ENCODE measurements at places on chromosomes 1 and 21. TPM values are rescaled to one million over a fixed set of nuclear protein-coding genes. Genes with fewer than 3 reads are reported as not detected.

DNA sequence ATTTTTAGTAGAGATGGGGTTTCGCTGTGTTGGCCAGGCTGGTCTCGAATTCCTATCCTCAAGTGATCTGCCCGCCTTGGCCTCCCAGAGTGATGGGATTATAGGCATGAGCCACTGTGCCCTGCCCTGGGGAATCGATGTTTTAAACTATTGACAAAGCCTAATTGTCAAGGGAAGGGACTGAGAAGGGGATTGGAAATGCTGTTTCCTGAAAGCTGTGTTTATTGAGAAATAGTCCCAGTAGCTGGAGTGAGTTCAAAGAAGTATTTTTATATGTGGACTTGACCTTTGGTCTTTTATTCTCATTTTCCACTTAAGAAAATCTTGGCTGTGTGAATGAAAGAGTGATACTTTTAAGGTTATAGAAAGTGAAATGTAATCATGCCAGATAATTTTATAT is 47.5 kb downstream of the KIF1B start:
- no peak overlapping the region for H3K4me3 ChIP-seq
- H3K4me1 ChIP-seq: peaks cover 21% of the 10 kb centered on the region
- H3K36me3 ChIP-seq: peaks cover 37% of the 10 kb centered on the region
- no peak for DNase-seq

- no peaks in the 10 kb centered on the region for H3K27me3 ChIP-seq
- no peak for DNase-seq
- H3K36me3 ChIP-seq: no peaks in the 10 kb centered on the region
- H3K27ac ChIP-seq: no peak overlapping the region
- no peak overlapping the region for H3K4me3 ChIP-seq
Measured at GRCh38 chr1:163230827-163231226, 28.1 kb upstream of the RGS5 start.

- H3K27ac ChIP-seq: no peak overlapping the region
- H3K27me3 ChIP-seq: no peaks in the 10 kb centered on the region
- DNase-seq: no peak
- H3K36me3 ChIP-seq: peaks cover 7% of the 10 kb centered on the region
- no peaks in the 10 kb centered on the region for H3K4me1 ChIP-seq
Measured at GRCh38 chr1:200819726-200820125, 53.1 kb upstream of the GPR25 start.

- no peak overlapping the region for H3K27ac ChIP-seq
- no peaks in the 10 kb centered on the region for H3K27me3 ChIP-seq
- no peak for DNase-seq
- H3K4me3 ChIP-seq: no peak overlapping the region
- peaks cover 14% of the 10 kb centered on the region for H3K36me3 ChIP-seq
- no peaks in the 10 kb centered on the region for H3K4me1 ChIP-seq
Measured at GRCh38 chr1:100219883-100220282, 29.8 kb downstream of the DBT start.

DNA sequence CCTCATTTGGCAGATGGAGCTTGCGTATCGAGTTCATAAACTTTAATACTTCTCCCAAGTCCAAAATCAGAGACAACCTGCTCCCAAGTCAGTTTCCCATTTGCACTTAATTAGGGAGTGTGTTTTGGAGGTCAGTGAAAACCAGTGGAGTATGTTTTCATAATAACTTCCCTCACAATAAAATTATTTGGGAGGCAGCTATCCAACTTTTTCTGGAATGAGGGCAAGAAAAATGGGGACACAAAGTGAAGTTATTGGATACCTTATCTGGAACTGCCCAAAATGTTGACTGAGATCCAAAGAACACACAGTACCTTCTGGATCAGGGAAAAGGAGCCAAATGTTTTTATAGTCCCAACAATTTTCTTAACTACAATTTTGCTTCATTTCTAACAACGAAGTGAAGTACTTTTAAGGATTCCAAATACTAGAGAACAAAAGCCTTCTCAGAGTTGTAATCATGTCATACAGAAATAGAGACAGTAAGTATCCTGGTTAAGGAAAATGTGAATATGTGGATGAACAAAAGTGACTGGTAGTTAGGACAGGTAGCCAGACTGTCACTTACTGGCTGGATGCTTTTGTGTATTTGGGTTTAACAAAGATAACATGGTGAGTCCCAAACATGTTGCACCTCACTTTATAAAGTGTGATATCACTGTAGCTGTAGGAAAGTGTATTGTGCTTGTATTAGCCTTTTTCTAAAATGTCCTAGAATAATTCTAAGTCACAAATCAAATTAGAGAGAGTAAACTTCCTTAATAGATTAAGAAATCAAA is 325.0 kb downstream of the HLX start:
- H3K36me3 ChIP-seq: no peaks in the 10 kb centered on the region
- no peak for DNase-seq
- peaks cover 7% of the 10 kb centered on the region for H3K4me1 ChIP-seq

DNA sequence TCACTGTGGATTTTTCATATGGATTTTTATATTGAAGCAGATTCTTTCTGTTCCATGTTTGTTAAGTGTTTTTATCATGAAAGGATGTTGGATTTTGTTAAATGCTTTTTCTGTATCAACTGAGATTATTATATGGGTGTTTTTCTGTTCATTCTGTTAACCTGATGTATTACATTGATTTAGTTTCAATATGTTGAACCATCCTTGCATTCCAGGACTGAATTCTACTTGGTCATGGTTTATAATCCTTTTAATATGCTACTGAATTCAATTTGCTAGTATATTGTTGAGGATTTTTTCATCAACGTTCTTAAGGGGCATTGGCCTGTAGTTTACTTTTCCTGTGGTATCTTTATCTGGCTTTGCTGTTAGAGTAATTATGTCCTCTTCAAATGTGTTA is 55.8 kb downstream of the CCDC30 start:
- H3K27me3 ChIP-seq: no peaks in the 10 kb centered on the region
- H3K4me1 ChIP-seq: no peaks in the 10 kb centered on the region
- no peaks in the 10 kb centered on the region for H3K36me3 ChIP-seq
- no peak overlapping the region for H3K27ac ChIP-seq

DNA sequence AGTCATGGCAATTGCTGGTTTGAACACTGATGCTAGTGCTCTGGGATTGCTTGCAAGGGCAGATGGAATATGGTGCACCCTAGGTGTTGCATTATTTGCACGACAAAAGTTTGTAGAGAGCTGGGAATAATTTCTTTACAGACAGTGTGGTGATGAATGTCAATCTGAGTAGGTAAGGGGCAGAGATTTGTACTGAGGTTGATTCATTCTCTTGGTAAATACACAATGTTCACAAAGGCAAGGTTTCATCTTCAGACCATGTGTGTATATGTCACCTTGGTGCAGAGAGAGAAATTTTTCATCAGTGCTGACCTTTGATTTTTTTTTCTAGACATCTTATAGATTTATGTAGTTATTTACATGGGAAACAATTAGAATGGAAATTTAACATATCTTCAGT is 5.0 kb downstream of the PTPRC start:
- no peaks in the 10 kb centered on the region for H3K36me3 ChIP-seq
- no peaks in the 10 kb centered on the region for H3K4me1 ChIP-seq
- no peak overlapping the region for H3K27ac ChIP-seq
- no peaks in the 10 kb centered on the region for H3K27me3 ChIP-seq
- H3K4me3 ChIP-seq: no peak overlapping the region

GRCh38 chr1:43867976-43868740 is 65.4 kb upstream of the ARTN start:
- H3K27me3 ChIP-seq: no peaks in the 10 kb centered on the region
- H3K4me1 ChIP-seq: peaks cover 23% of the 10 kb centered on the region
- no peak for DNase-seq

DNA sequence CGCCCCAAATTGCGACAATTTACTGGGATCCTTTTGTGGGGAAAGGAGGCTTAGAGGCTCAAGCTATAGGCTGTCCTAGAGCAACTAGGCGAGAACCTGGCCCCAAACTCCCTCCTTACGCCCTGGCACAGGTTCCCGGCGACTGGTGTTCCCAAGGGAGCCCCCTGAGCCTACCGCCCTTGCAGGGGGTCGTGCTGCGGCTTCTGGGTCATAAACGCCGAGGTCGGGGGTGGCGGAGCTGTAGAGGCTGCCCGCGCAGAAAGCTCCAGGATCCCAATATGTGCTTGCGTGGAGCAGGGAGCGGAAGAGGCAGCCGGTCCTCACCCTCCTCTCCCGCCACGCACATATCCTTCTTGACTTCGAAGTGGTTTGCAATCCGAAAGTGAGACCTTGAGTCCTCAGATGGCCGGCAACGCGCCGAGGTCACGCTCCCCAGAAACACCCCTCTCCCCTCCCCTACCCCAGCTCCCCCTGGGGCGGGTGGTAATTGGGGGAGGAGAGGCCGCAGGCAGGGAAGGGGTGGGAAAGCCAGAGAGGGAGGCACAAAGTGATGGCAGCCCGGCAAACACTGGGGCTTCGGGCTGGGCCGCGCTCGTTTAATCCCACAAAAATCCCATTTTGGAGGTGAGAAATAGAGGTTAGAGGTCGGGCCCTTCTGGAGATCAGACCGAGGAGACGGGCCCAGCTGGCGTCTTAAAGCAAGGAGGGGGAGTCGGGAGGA is 6.2 kb downstream of the SIM2 start:
- H3K27ac ChIP-seq: no peak overlapping the region
- H3K36me3 ChIP-seq: no peaks in the 10 kb centered on the region
- H3K27me3 ChIP-seq: peaks cover 22% of the 10 kb centered on the region

DNA sequence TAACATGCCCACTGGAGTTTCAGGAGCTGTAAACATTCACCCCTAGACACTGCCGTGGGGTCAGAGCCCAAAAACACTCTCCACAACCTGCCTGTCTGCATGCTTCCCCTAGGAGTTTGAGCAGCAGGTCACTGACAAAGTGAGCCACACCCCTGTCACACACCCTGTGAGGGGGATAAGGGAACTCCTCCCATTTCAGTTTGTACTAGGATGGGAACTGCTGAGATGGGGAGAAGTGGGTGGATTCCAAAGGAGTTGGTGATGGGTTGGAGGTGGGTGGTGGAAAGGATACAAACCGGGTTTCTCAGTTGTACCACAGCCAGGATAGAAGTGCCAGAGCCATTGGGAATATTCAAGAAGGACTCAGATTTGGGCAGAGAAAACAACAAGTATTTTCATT is 140.2 kb downstream of the MIS18A start:
- no peaks in the 10 kb centered on the region for H3K36me3 ChIP-seq
- no peaks in the 10 kb centered on the region for H3K27me3 ChIP-seq
- peaks cover 21% of the 10 kb centered on the region for H3K4me1 ChIP-seq

DNA sequence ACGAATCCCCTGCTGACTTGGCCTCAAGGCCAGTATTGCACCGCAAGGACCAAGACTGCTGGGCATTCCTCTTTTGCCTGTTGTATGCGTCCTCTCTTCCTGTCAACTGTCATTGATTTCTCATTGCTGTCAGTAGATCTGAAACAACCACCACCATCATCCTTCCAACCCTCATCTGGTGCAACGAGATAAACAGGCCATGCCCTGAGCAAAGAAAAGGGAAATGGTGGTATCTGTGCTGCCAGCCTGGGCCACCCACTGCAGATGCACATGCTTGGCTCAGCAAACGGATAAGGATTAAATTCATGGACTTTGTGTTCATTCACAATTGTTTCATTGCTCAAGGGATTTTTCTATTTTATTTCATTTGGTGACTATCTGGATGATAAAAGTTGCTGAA is 13.6 kb downstream of the OXCT2 start:
- no peak for DNase-seq
- peaks cover 48% of the 10 kb centered on the region for H3K36me3 ChIP-seq
- H3K27me3 ChIP-seq: no peaks in the 10 kb centered on the region
- no peak overlapping the region for H3K27ac ChIP-seq

- peaks cover 6% of the 10 kb centered on the region for H3K4me1 ChIP-seq
- no peaks in the 10 kb centered on the region for H3K27me3 ChIP-seq
- H3K4me3 ChIP-seq: no peak overlapping the region
- H3K36me3 ChIP-seq: no peaks in the 10 kb centered on the region
Measured at GRCh38 chr1:41041614-41042270, 20.2 kb upstream of the SLFNL1 start.

- no peak overlapping the region for H3K4me3 ChIP-seq
- peaks cover 14% of the 10 kb centered on the region for H3K4me1 ChIP-seq
- no peak overlapping the region for H3K27ac ChIP-seq
- no peaks in the 10 kb centered on the region for H3K27me3 ChIP-seq
- no peaks in the 10 kb centered on the region for H3K36me3 ChIP-seq
Measured at GRCh38 chr1:235008239-235008638, 120.4 kb downstream of the TOMM20 start.

GRCh38 chr1:74681001-74681400 is 7.4 kb upstream of the ERICH3 start:
- DNase-seq: no peak
- no peak overlapping the region for H3K4me3 ChIP-seq
- H3K27me3 ChIP-seq: no peaks in the 10 kb centered on the region
- H3K27ac ChIP-seq: no peak overlapping the region
- no peaks in the 10 kb centered on the region for H3K4me1 ChIP-seq

DNA sequence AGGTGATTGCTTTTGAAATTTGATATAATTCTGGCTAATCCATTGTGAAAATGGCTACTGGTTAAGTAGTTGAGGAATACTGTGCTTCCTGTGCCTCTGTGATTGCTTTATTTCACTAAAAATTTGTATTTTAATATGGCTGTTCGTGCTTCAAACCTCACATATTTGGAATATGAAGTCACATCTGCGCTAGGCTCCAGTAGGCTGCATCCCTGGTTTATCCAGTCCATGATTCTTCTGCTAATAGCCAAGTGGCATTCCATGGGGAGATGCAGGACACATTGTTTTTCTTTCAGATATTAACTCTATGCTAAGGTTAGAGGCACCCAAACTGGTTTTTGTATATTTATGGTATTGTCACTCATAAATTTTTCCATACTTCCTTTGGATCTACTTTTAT is 25.9 kb downstream of the DNM3 start:
- H3K27me3 ChIP-seq: no peaks in the 10 kb centered on the region
- no peak for DNase-seq
- H3K4me3 ChIP-seq: no peak overlapping the region
- H3K27ac ChIP-seq: no peak overlapping the region
- H3K36me3 ChIP-seq: no peaks in the 10 kb centered on the region

GRCh38 chr1:94553323-94553730 is 11.8 kb upstream of the F3 start:
- H3K4me1 ChIP-seq: peaks cover 27% of the 10 kb centered on the region
- H3K27me3 ChIP-seq: no peaks in the 10 kb centered on the region
- DNase-seq: peak; percentile 64
- no peaks in the 10 kb centered on the region for H3K36me3 ChIP-seq
- H3K27ac ChIP-seq: no peak overlapping the region

The GUCA2A gene
- not detected for total RNA-seq

The C1orf56 gene
- 5.2 TPM for total RNA-seq

The TRNP1 gene
- 13.0 TPM for total RNA-seq

The TRIM46 gene
- total RNA-seq: 2.7 TPM

The CHAF1B gene
- total RNA-seq: 1.7 TPM

The S100A14 gene
- 323 TPM for total RNA-seq

The CD247 gene
- 9.8 TPM for total RNA-seq

The TTC24 gene
- total RNA-seq: not detected

The CHIT1 gene
- not detected for total RNA-seq

The NIT1 gene
- 31.7 TPM for total RNA-seq

The SMIM1 gene
- total RNA-seq: not detected

The TMEM81 gene
- total RNA-seq: 3.9 TPM
